ENCODE measurements at places on chromosomes 11 and 22.

DNA sequence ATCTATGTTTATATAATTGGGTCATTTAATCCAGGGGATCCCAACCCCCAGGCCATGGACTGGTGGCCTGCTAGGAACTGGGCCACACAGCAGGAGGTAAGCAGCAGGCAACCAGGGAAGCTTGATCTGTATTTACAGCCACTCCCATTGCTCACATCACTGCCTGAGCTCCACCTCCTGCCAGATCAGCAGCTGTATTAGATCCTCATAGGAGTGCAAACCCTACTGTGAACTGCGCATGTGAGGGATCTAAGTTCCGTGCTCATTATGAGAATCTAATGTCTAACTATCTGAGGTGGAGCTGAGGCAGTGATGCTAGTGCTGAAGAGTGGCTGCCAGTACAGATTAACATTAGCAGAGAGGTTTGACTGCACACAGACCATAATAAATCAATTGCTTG, 32.8 kb downstream of the MS4A2 start:
- DNase-seq, result no peak

DNA sequence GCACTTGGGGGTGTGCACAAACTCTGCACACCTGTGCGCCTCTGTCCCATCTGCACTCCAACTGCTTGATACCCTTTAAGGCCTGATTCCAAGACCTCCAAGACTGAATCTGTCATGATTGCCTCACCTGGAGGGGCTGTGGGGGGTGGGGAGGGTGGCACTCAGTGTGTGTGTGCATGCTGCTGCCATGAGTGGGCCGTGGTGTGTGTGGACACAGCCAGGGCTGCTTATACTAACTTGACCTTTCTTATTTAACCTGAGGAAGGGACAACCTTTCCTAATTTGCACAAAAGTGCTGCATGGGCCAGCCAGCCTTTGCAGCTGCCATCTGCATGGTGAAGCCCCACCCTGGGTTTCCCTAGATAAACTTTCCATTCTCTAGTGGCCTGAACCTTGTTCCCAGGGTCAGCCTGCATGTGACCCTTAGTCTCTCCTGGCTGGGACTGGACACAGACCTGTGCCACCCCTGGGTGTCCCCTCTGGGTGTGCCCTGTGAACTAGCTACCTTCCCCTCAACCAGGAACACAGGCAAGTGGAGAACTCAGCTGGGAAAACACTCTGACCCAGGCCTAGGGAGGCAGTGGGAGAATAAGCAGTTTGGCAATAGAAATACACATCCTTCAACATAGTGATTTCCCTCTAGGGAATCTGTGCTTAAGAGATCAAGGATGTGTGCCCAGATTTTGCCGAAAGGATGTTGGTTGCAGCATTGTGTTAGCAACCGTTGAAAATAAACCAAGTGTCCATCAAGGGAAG, 45.4 kb upstream of the DKK3 start:
- DNase-seq, result no peak

- no peak for DNase-seq
These were observed 142.4 kb downstream of the KIRREL3 start for GRCh38 chr11:126857860-126858808.

DNA sequence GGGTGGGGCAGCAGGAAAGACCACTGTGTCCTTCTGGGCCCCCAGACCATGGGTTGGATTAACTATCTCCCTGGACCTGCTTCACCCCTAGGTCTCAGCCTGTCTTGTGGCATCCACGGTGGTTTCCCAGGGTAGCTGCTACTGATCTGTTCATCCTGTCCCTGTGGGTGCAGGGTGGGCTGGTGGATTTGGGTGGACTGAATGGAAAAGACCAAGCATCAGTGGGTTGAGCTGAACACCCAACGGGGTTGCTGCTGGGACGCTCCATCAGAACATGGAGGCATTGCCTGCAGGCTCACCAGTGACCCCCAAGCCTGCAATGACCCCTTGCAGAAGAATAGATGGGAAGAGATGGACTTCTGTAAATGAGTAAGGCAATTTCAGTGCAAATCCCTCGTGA, 812.1 kb downstream of the TBC1D22A start:
- DNase-seq, result no peak

GRCh38 chr11:10304495-10305261, at the start of gene ADM:
ADM (plus strand) TSS chr11:10305073; CDS start chr11:10305701, 628 bp downstream.
- DNase-seq, result no peak

DNA sequence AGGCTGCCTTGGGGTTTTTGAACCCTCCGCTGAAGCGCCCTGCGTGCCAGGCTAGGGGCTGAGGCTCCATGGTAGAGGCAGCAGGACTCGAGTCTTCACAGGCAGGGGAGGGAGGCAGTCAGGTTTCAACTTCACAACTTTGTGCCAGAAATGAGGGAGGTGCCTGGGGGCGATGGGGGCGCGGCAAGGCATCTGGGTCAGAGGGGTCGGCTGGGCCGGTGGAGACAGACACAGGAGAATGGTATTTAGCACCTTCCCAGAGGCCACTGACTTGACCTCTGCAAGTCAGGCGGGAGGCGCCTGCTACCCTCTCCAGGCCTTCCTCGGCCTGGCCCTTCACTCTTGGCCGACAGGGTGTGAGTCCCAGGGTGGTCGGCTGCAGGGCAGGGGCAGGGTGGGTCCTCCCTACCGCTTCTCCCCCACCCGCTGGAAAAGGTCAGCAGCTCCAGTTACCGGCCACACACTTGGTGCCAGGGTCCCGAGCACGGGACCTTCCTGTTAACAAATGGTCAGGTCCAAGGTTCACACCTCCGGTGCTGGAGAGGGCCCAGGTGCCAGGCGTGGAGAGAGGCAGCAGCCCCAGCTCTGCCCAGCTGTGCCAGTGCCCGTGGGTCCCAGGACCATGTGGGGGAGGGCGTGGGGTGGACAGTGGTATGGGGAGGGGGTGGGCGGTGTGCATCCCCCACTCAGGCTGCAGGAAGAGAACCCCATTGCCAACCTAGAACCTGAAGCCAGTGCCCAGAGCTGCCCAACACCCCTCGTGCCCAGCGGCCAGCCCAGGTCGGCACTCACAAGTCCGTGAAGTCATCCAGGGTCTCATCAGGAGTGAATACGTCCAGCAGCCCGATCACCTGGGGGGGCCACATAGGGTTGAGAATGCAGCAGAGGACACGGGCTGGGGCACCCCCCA, 3.8 kb downstream of the MAPK12 start:
- DNase-seq, result no peak

- no peak for DNase-seq
These were observed 690 bp upstream of the UVRAG start for GRCh38 chr11:75814363-75814676.

DNA sequence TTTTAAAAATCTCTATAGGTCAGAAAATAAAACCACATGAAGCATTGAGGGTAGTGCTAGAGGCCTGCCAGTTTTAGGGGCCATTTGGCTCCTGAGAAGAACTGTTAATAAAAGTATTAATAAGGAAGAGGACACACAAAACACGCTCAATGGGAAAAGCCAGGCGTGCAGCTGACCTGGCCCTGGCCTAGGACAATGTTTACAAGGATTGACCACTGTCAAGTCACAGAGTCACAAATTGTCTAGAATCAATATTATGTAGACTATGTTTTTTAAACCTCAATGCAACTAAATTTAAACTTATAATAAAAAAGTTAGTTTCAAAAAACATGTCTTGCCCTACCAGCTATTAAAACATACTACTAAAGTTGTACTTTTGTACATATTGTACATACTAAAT, 89.4 kb downstream of the YAP1 start:
- no peak for DNase-seq

- DNase-seq, result no peak
These were observed 424.4 kb upstream of the CCDC179 start for GRCh38 chr11:23284631-23285030.

DNA sequence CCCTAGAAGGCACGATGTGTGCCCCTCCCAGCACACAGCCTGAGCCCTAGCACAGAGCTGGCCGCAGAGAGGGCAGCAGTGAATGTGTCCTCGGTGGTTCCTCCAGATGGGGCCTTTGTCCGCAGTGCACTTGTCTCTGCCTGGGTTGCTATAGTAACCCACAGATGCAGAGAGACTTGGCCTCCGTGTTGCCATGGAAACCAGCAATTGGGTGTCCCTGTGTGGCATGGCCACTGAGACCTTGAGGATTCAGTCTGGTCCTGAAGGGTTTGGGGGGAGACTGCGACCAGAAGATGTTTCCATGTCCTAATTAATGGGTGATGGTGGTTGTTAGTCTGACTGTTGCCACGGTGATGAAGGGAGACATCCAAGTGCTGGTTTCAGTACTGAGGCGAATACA, 42.6 kb upstream of the TUB start:
- no peak for DNase-seq
